Head of caudate nucleus (tissue), 42 donors: ENCODE measurements at places on chromosomes 5 and 9.

DNA sequence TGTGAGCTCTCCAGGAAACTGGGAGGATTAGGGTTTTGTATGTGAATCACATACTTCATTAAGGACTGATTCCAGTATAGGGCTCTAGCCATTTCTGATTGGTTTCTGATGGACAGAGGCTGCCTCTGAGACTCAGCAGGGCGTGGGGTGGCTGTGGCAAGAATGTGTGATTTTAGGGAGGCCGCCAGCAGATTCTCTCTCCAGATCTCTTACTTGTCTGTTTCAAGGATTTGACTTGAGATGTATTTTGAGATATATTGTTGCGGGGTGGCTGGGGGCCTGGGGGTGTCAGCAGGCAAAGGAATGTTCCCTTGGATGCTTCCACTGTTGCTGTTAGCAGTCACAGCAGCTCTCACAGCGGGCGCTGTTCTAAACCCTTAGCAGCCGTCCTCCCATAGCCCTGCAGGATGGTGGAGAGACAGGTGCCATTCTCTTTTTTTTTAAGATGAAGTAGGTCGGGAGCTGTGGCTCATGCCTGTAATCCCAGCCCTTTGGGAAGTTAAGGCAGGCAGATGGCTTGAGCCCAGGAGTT is 8.0 kb upstream of the HNRNPAB start:
- DNase-seq = no peak

- DNase-seq = no peak
Observed at GRCh38 chr9:75063556-75064305, 24.2 kb downstream of the NMRK1 start.

DNA sequence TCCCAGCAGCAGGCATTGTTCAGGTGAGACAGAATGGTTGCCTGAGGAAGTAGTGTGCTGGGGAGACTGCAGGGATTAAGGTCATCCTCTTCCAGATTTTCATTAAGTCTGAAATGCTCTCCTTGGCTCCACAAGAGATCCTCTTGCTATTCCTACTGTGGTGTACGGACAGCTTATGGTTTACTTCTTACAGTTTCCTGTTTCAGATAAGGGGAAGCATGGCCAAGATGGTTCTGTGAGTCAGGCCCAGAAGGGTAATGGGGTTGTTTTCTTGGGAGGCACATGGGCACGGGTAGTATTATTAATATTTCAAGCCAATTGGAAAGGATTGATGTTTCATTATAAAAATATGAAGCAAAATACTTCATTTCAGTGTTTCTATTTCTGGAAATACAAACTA is 42.9 kb downstream of the GLRX start:
- no peak for DNase-seq

- DNase-seq = peak; percentile 78
Observed at GRCh38 chr9:21031091-21031807, at the start of gene HACD4. HACD4 (minus strand) TSS chr9:21031640; CDS start chr9:21031590, 50 bp downstream.

DNA sequence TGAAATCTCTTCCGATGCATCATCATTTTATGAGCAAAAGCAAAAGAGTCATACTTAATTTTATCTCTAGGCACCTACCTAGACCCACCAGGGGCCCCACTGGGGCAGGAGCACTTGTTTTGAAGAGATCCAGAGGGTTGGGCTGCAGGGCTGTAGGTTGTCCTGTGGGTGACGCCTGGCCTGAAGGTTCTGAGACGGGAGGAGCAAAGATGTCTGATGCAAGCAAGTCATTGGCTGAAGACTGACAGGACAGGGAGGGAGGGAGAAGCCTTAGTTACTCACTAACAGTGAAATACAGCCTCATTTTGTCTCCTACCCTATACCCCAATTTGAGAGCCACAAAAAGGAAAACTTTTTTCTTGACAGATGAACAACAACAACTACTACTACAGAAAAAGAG is 17.1 kb upstream of the C9 start:
- no peak for DNase-seq
